ENCODE measurements at places on chromosomes 13 and 19.
A peak's percentile ranks its signal among the peaks of the same experiment; 100 is the strongest.

DNA sequence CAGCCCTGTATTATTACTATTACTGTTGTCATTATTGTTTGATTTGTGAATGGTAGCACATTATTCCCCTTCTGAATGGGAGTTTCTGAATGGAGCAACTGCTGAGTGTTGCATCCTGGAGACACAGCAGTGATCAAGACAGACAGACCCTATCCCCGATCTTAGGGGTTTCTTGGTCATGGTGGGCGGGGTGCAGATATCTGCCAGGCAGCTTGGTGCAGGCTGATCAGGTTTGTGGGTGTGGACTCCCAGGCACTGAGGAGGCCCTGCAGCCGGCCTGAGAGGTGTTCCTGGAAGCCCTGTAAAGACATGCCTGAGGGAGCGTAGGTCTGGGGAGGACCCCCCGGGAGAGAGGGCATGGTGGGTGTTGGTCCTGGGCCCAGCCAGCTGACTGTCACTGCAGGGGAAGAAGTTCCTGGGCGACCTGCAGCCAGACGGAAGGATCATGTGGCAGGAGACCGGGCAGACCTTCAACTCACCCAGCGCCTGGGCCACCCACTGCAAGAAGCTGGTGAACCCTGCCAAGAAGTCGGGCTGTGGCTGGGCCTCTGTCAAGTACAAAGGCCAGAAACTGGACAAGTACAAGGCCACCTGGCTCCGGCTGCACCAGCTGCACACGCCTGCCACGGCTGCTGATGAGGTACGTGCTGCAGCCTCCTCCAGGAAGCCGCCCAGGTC lies 2.1 kb downstream of the MPND start:
- DNase-seq = no peak

DNA sequence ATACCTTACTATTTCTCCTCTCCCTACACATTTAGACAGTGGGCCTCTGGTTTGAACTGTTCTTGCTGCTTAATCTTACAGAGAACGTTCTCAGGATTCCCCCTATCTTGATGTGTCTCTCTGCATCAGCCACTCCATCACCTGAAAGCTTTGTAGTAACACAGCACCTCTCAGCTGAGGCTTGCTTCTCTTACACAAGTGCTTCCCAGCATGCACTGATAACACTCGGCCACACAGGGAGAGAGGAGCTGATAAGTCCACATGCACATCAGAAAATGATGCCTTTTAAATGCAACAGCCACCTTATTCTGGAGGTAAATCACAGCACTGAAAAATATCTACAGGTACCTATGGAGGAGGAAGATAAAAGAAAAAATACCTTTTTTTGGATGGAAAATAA lies 192.2 kb upstream of the TSHZ3 start:
- DNase-seq = no peak

DNA sequence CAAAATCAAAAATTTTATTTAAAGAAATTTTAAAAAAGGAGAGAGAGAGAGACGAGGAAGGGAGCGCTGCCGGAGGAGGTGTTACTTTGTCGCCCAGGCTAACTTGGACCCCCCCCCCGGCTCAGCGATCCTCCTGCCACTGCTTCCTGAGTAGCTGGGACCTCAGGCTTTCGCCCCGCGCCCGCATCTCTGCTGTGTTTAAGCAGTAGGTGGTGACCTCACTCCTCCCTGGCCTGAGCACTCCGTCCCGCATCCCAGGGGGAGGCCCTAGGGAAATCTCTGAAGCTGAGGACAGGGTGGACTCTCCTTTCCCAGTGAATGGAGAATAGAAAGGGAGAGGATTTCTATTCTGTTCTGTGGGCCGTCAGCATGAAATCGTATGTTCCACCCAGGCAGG lies 485 bp upstream of the ZNF845 start:
- peak; percentile 10 for DNase-seq

DNA sequence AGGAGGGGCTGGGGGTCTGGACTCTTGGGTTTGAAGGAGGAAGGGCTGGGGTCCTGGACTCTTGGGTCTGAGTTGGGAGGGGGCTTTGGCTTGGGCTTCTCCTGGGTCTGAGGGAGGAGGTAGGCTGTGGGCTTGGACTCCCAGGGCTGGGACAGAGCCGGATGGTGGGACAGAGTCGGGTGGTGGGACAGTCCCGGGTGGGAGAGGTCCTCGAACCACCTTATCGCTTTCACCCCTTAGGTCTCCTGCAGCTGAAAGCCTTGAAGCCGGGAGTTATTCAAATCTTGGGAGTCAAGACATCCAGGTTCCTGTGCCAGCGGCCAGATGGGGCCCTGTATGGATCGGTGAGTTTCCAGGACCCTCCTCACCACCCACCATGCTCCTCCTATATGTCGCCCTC lies 1.4 kb downstream of the FGF21 start:
- no peak for DNase-seq

- no peak for DNase-seq
These were observed 190.4 kb upstream of the SOX1 start for GRCh38 chr13:111876506-111876905.

DNA sequence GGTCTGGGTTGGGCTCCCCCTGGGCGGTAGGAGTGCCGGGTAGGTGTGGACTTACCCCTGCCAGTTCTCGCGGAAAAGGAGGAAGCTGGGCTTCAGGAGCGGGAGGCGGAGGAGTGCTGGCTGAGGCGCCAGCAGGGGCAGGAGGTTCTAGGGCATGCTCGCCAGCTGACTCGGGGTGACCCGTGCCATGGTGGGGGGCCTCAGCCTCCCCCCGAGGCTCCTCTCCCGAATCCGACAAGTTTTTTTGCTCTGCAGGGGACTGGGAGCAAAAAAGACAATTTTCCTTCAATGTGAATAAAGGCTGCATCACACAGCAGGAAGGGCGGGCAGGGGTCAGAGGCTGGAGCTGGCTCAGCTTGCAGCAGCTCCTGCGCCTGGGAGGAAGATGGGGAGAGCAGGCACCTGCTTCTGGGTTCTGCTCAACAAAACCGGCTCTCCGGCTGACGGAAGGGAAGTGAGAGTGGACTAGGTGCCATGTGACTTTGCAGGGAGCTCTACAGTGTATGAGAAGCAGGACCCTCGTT lies 26.5 kb downstream of the RANBP3 start:
- DNase-seq = no peak

- DNase-seq = peak; percentile 4
These were observed 11.3 kb upstream of the FFAR2 start for GRCh38 chr19:35436477-35437405.

- no peak for DNase-seq
These were observed 1344.6 kb downstream of the OLFM4 start for GRCh38 chr13:54373211-54373610.

DNA sequence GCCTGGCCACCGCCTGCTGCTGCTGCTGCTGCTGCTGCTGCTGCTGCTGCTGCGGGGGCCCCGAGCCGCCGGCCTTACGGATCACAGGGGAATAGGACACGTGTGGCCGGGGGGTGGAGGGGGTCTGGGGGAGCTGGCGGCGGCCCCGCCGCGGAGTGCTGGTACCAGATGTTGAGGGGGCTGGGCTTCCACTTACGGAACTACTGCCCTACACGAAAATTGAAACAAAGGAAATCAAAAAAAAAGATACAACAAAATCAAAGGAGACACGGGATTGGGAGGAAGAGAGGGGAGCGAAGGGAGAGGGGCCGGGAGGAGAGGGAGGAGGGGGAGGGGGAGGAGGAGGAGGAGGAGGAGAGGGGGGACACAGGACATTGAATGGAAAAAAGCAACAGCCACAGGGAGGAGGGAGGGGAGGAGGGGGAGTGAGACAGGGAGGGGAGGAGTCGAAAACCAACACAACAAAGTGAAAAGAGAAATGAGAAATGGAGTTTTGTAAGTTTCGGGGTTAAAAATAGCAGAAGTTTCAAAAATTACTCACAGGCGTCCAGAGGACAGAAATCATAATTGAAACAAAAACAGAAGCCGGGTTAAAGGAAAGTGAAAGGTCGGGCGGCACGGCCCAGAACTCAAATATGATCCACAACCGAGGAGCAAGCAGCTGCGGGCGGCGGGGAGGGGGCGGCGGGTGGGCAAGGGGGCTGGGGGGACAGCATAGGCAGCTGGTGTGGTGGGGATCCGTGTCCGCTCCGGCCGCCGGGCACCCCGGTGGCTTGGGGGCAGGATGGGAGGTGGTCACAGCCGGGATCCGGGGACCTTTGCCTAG lies 57.8 kb downstream of the IER2 start:
- peak; percentile 51 for DNase-seq

DNA sequence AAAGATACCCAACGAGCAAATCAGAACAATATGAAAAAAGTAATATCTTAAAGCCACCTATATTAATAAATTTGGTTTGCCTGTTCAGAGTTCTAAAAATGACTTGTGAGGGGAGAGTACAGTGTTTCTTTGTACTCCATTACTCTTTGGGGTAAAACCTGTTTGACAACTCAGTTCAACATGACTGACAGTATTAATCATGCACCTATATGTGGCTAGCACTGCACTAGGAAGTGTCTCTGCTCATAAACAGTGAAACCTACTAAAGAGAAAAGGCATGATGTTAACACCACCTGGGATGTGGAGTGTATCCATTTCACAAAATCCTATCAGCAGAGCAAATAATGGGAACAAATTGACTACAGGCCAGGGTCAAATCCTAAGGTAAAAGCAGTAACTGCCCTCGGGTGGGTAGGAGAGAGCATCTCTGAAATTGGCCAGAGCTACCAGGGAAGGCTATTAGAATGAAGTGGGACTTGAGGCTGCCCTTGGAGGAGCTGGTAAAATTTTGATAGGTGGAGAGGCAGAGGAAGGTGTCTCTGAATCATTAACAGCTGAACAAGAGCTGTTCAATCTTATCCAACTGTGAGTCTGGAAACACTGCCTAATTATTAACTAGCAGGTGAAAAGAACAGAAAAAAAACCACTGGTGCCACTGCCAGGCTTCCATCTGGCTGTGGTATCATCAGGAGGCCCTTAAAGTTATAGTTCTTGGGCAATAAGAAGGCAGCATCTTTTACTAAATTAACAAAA lies 365.1 kb downstream of the DNAJC15 start:
- DNase-seq = no peak

- DNase-seq = no peak
These were observed 6.2 kb upstream of the ZNF554 start for GRCh38 chr19:2813235-2814160.

DNA sequence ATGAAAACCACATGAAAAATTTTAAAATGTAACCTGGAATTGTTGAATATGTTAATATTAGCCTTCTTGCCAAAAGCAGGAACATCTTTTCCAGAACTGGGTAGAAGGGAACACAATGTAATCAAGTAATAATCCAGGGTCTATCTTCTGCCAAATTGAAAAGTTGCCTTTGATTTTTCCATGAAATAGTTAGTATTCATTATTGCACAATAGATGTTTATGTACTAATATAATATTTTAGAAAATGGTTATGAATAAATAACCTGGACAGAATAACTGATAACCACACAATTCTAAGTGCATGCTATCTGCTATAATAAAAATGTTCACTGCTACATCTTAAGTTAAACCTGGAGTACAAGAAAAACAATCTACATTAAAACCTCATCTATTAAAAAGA lies 802.3 kb downstream of the LIG4 start:
- no peak for DNase-seq

DNA sequence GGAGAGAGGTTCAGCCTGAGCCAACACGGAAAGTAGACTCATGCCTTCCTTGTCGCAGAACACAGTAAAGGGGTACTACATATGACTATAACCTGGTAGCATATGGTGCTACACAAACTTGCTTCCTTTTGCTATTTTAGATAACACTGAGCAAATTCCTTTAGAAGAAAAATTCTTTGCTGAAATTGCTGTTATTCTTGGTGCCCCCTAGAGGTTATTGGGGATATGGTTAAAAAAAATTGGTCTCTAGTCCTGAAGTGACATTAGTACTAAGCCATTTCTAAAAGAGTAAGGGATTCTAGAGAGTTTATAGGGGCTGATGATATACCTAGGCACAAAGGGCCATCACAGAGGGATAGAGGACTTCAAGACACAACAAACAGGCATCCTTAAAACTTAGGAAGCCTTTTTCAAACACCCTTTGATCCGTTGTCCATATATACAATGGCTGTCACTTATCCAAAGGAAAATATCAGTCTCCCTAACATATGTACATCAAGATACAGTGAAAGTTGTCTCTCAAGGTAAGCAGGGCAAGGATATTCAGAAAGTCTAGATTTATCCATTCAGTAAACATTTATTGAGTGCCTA lies 13.9 kb upstream of the HS6ST3 start:
- no peak for DNase-seq

- no peak for DNase-seq
These were observed 200.3 kb downstream of the LMO7 start for GRCh38 chr13:75836441-75836840.

- peak; percentile 86 for DNase-seq
These were observed at the start of gene GPR180 for GRCh38 chr13:94601446-94602431. GPR180 (plus strand) TSS chr13:94601857; CDS start chr13:94601928, 71 bp downstream.

DNA sequence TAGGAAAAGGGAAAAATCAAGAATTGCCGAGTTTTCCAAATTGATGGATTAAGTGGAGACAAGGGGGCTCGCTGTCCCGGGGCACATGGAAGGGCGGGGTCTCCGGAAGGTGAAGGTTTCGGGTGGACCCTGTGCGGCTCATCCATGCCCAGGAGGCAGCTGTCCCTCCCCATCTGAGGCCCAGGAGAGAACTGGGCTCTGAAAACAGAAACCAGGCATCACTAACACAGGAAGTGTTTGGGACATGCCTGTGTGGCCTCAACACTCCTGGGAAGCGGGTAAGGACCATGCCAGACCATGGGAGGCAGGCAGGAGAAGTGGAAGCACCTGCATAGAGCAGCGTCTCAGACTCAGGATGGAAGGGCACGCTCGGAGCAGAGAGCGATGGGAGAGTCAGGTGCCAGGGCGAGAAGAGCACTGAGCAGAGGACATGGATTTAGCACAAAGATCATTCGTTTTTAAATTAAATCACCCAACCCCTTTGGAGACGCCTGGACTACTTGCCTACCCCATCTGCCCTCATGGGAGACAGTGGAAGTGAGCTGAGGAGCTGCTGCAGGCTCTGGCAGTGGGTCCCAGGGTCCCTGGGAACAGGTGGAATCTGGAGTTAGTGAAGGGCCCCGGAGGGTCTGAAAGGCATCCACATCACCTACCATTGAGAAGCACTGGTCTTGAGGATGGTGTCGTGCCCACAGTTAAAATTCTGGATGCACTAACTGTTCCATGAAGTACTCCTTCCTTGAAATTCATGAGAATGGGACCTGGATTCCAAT lies 183.2 kb upstream of the SOX1 start:
- DNase-seq = no peak

GRCh38 chr13:88627071-88627470 lies 955.9 kb downstream of the SLITRK5 start:
- DNase-seq = no peak

DNA sequence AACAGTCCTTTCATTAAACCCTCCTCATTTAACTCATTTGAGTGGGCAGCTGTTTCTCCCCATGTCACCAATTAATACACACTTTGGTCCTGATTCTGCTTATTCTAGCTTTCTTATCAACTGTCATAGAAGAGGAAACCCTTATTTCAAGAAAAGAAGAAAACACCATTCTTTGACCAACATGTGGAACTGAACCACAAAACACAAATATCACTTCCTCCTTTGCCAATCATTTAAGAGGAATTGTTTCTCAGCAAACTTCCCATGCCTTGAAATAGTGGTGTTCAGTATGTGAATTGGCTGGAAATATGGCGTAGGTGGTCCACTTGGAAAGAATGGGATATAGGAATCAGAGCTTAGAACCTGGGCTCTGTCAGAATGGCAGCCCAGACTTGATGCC lies 20.4 kb downstream of the MBD3L2B start:
- DNase-seq = no peak
